Left kidney (tissue), 8 donors: ENCODE measurements at places on chromosomes 2 and 18. TPM values are rescaled to one million over a fixed set of nuclear protein-coding genes. Genes with fewer than 3 reads are reported as not detected.
A peak's percentile ranks its signal among the peaks of the same experiment; 100 is the strongest.

The ABCA12 gene
- polyA plus RNA-seq: 0.62 TPM

DNA sequence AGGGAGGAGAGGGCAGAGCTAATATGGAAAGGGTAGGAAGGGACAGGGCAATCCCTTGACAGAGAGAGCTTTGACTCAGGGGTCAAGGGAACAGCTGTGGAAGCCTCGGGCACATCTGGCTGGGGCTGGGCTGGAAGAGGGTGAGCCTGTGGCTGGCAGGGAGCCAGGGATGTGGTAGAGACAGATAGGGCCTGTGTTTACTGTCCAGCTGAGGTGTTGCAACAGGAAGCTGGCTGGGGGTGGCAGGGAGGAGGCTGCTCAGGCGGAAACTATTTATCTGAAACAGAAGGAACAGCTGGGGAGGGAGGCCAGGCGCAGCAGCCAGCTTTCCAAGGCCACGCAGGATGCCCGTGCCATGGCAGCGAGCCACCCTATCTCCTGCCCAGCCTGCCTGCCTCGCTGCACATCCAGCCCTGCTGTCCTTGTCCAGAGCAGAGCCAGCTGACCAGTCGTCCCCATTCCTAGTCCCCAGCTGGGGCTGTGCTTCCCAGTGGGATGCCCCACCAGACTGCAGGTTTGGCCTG, 264.7 kb downstream of the CYP26B1 start:
- peak; percentile 22 for DNase-seq

The KCNIP3 gene
- 17.7 TPM for polyA plus RNA-seq

The ING5 gene
- polyA plus RNA-seq: 50.6 TPM

- DNase-seq: peak; percentile 91
Measured at GRCh38 chr2:151409601-151410484, at the start of gene RIF1. TSS of gene RIF1 (plus strand) at chr2:151409902. CDS start at chr2:151410424, 522 bp downstream.

DNA sequence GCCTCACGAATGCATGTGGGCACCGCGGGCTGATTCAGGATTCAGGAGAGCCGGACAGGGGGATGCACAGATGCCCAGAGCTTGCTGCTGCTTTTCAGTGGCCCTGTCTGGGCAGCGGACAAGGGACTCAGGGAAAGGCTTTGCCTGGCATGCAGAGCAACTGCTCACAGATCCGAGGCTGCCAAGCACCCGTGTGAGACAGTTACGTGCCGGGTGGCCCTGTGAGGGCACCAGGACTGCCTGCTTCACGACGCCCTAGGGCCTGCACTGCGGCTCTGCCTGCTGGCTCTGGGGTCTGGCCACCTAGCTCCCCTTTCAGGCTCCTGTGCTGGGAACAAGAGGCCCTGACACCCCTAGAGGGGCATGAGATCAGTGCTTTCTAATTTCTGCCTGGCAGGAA, 221.4 kb upstream of the PXDN start:
- DNase-seq: no peak

The TTC39C gene
- 10.9 TPM for polyA plus RNA-seq

DNA sequence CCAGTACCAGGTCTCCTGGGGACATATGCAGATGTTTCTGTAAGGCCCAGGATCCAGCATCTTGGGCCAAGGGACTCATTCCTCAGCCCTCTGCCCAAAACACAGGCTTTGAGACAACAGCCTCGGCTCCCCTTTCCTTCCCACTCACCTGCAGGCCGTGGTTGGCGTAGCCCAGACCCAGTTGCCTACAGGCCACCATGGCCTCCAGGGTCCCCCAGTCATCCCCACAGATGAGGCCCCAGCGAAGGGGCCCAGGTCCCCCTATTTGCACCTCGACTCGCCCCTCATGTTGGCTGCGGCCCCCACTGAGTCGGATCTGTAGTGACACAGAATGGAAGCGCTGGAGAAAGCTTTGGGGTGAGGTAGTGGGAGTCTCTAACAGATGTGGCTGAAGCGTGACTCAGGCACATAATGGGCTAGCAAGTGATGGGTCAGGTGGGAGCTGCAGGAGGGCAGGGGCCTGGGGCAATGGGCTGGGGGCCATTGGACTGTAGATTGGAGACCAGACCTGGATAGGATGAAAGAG, 5.8 kb downstream of the HTRA2 start:
- DNase-seq: no peak

DNA sequence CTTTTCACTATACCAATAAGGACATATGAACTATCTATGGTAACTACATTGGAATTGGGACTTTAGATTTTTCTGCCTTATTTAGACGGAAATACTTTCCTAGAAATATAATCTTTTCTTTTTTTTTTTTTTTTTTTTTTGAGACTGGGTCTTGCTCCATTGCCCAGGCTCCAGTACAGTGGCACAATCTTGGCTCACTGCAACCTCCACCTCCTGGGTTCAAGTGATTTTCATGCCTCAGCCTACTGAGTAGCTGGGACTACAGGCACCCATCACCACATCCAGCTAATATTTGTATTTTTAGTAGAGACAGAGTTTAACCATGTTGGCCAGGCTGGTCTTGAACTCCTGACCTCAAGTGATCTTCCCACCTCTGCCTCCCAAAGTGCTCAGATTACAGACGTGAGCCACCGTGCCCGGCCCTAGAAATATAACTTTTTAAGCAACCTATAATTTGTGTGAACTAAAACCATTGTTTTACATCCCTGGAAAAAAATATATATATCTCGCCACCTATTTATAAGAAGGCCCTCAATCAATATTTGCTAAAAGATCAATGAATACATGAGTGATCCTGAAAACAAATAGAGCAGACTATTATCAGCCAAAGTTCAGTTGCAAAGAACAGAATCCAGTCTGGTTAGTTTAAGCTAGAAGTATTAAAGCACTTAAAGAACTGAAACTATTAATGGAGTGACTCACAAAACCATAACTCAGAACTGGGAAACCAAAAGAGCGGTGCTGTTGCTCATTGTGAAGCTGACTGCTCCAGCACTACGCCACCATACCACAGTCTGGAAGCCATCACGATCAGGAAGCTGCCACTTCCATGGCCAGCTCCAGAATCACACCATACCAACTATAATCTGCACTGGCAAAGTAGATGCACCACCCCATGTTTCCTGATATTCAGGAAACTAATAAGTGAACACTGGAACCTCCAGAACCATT, 8.4 kb upstream of the HNRNPLL start:
- DNase-seq: no peak

DNA sequence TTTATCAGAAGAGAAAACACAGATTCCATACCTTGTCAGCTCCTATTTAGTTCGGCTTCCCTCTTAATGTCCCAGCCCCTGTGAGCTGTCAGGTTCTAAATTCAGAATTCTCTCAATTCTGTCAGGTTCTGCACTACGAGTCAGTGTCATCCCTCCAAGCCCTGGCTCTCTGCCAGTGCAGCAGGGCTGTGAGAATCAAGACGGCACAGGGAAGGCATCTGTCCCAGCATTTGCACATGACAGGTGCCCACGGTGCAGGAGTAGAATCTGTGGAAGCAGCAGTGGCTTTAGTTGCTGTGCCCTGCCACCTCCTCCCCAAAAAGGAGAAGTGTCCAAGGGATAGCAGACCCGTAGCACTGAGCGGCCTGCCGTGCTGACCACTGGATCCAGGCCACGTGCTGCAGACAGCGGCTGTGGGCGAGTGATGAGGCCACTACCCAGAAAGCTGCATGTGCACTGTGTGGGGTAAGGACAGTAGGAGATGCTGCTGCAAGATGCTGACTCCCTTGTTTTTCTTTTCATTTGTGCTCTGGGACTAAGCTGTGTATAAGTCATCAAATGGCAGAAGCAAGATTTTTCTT, 12.8 kb downstream of the RBFA start:
- DNase-seq: no peak

GRCh38 chr2:134558208-134558830, 160.5 kb downstream of the TMEM163 start:
- DNase-seq: no peak

The ADGRF3 gene
- 2.5 TPM for polyA plus RNA-seq

- no peak for DNase-seq
Measured at GRCh38 chr18:31683106-31683505, 1.3 kb downstream of the B4GALT6 start.

DNA sequence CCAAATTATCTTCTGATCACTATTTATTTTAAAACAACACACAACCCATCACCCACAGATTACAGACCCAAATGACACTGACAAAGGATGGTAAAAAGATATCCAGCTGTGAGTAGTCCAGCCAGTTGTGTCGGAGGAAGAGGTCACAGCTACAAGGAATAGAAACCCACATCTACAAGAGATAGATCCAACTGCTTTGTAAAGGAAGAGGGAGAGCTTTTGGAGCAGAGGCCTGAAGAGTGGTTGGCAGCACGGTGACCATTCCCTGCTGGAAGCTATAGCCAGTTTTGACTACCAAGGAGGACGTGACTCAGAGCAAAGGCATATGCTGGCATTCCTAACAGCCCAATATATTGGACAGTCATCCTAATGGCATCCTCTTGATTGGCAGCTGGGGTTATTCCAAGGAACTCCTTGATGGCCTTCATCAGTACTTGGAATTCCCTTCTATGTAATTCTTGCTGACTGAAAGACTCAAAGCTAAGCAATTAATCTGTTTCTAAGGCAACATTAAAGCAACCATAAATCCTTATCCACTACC, 17.1 kb downstream of the SLC8A1 start:
- DNase-seq: no peak

The SPP2 gene
- not detected for polyA plus RNA-seq

GRCh38 chr2:1826226-1826905, 82.1 kb upstream of the PXDN start:
- DNase-seq: no peak

DNA sequence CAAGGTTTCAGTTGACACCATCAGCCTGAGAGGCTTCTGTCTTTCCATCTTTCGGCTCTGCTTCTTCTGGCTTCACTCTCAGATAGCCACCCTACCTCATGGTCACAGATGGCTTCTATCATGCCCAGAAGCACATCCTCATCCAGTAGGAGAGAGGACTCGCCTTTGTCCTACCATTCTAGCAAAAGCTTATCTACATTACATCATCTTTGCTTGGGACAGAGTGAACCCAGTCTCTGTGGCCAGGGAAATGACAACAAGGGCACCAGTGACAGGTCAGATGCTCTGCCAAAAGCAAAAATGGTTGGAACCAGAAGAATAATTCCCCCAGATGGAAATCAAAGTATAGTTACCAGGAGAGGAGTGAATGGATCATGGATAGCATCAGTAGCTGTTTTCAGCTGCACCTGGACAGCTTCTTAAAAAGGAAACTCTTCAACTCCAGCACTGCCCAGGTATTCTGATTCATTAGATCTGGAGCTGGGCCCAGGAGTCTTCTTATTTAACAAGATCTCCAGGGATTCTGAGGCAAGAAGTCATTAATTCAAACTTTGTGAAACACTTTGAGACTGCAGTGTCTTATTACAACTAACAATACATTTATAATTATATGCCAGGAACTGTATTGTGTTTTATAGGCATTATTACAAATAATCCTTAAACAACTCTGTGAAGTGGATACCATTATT, 257.7 kb upstream of the UBE2E3 start:
- no peak for DNase-seq

The RGPD3 gene
- 0.12 TPM for polyA plus RNA-seq

The DNAH7 gene
- 8.8 TPM for polyA plus RNA-seq

- no peak for DNase-seq
Measured at GRCh38 chr2:134039912-134040581, 213.8 kb upstream of the MGAT5 start.

DNA sequence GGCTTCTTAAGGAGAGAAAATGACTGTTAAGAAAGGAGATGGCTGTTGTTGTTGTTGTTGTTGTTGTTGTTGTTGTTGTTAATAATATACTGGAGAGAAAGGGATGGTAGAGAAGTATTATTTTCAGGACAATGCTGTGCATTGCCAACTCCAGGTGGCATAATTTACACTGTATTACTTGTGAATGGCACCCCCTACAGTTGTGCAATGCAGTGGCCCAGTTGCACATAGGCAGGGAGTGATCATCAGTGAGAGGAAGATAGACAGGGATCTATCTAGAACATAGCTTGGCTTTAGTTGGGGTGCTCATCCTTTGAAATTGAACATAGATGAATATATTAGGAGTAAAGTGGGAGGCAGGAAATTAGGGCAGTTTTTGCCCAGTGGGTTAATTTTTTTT, 47.2 kb upstream of the TMEM163 start:
- DNase-seq: no peak

The VIL1 gene
- polyA plus RNA-seq: 23.3 TPM

GRCh38 chr2:121611730-121612705, 37.2 kb downstream of the CLASP1 start:
- no peak for DNase-seq

The SETBP1 gene
- polyA plus RNA-seq: 35.3 TPM

The TP53I3 gene
- 44.5 TPM for polyA plus RNA-seq

The CYP27C1 gene
- 13.8 TPM for polyA plus RNA-seq

DNA sequence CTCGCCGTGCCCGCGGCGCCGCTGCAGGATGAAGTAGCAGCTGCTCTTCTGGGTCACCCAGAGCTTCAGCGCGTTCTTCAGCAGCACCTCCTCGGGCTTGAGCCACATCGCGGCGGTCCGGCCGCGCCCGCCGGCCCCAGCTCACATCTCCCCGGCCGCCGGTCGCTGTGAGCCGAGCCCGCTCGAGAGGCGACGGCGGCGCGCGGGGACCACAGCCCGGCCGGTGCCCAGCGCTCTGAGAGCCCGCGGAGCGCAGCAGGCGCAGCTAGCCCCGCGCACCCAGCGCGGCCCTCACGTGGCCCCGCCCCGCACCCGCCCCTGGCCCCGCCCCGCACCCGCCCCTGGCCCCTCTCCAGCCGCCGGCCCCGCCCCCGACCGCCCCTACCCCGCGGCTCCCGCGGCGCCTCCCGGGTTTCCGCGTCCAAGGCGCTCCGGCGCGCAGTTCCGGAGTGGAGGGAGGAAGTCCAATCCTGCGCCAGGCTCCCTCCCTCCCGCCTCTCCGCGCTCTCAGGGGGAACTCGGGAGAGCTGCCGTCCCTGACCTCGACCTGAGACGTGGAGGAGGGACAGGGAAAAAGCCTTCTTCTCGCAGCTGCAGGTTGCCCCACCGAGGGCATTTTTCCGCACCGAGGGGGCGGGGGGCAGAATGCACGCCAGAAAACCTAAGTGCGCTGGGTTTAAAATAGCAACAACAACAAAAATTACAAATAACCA, at the start of gene TBC1D8:
TBC1D8 (minus strand) TSS at position 237 of the 713 bp plus-strand sequence; CDS start at position 108, 129 bp downstream.
- DNase-seq: peak; percentile 83

DNA sequence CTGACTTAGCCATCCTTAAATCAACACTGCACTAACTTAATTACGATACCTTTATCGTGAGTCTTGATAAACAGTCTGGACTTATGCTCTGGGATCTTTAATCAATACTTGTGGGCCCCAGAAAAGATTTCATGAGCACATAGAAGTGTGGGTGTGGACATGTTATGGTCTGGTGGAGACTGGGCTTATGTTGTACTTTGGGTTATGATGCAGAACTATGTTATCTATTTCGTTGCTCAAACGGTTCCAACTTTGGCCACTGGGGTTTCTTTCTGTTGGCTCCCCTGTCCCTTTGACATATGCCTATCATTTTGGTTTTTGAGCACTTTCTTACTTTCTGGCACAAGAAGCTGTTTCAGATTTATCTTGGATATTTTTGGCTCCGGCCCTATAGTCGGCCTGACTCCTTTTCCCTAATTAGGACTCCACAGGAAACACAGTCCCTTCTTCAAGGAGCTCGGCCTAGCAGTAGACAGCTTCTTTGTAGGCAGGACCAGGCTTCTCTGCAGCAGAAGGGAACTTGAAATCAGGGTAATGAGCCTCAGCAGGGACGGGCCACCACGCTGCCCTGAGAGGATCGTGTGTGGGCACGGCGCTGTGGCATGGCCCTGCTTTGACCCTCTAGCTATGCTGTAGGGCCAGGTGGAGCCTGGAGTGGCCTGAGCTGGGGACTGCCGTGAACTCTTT, 54.6 kb upstream of the TXNDC2 start:
- DNase-seq: no peak
